ENCODE measurements at places on chromosomes 11 and 22.
A peak's percentile ranks its signal among the peaks of the same experiment; 100 is the strongest.

GRCh38 chr11:57476757-57477506 is 16.6 kb downstream of the RTN4RL2 start:
- DNase-seq = peak; percentile 61

DNA sequence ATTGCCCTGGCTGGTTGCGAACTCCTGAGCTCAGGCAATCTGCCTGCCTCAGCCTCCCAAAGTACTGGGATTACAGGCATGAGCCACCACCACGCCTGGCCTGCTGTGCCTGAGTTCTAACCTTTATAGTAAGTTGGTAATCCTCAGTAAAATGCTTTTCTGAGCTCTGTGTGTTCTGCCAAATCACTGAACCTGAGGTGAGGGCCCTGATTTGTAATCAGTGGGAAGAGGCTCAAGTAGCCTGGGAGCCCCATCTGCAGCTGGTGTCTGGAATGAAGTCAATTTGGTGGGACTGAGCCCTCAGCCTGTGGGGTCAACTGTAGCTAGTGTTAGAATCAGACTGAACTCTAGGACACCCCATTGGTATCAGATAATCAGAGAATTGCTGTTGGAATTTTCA is 72.6 kb upstream of the PARVG start:
- no peak for DNase-seq

DNA sequence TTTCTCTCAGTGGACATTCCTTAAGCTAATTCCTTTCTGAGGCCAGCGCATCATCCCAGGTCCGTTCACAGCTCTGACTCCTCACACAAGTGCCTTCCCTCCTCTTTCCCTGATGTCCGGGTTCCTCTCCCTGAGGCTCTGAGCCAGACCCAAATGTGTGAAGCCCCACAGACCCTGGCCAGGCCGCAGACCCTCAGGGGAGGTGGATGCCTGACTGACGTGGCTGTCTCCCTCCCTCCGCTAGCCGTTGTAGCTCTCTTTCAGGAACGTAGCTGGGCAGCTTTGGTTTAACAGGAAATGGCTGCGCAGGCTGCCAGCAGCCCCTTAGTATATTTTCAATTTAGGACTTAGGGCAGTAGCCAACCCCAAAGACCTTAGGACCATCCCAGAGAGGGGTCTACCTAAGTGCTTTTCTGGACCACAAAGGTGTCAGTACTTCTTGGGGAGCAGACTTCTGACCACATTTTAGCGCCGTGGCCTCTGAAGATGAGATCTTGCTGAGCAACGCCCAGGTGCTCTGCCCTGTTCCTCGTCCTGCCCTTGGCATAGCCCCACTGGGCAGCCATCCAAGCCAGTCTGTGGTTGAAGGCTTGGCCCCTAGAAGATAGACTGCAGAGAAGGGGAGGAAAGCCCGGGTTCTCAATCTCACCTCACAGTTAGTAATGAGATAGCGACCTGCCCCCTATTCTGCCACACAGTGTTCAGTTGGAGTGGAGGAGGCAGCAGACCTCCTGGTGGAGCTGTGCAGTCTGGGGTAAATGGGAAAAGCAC is 27.0 kb downstream of the MYBPC3 start:
- DNase-seq = no peak

GRCh38 chr22:31496735-31497146 is 405 bp downstream of the SFI1 start:
- no peak for DNase-seq

- no peak for DNase-seq
Measured at GRCh38 chr11:86414032-86414431, 39.3 kb downstream of the CCDC81 start.

DNA sequence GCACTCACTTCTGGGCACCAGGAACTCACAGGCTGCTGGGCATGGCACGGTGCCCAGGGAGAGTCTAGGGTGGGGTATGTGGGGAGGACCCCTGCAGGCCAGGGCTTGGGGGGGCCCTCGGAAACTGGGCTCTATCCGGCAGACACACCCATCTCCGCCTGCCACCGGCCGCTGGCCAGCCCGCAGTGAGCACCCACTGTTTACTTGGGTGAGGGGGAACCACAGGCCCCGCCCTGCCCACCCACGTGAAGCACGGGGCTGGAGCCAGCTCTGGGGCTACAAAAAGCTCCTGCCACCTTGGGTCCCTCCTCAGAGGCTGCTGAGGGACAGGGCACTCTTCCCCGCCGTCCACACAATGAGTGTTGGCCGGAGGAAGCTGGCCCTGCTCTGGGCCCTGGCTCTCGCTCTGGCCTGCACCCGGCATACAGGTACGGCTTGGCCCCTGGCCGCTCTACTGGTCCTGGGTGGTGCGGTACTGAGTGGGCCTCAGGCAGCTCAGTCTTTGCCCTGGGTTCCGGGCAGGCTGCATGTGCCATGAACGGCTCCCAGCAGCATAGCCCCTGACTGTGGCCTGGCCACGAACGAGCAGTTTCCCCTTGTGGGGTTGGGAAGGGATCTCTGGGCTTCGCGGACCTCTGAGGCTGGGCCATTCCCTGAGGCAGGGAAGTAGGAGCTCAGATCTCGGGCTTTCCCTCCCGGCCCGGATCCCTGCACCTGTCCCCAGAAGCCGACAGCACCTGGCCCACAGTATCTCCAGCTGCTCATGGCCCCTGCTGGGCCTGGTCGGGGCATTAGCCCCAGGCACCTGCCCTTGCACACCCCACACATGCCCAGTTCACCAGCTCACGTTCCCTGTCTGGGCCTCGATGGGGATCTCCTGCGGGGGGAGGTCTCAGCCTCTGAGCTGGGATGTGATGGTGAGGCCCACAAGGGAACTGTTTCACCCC is at the start of gene MUC5AC:
Gene MUC5AC, plus strand, starts transcription at position 309 of the 947 bp plus-strand sequence. Its CDS starts 47 bp downstream, at position 356.
- no peak for DNase-seq

DNA sequence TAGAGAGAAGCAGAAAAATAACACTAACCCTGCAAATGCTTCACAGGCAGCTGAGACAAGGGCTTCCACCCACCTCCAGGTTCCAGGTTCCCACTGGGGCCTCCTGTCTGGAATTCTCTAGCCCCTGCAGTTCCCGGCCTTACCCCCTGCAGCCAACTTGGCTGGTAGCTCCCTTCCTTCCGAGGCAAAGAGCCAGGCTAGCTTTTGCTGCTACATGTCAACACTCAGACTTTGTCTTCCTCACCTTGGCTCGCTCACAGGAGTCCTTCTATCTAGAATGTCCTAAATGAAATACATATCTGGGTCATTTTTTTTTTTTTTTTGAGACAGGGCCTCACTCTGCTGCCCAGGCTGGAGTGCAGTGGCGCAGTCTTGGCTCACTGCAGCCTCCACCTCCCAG is 9.9 kb upstream of the TTLL1 start:
- no peak for DNase-seq

GRCh38 chr11:104846216-104846615 is 52.0 kb downstream of the CASP12 start:
- DNase-seq = no peak

- peak; percentile 41 for DNase-seq
Measured at GRCh38 chr11:82978422-82979099, 77.0 kb downstream of the DDIAS start.

DNA sequence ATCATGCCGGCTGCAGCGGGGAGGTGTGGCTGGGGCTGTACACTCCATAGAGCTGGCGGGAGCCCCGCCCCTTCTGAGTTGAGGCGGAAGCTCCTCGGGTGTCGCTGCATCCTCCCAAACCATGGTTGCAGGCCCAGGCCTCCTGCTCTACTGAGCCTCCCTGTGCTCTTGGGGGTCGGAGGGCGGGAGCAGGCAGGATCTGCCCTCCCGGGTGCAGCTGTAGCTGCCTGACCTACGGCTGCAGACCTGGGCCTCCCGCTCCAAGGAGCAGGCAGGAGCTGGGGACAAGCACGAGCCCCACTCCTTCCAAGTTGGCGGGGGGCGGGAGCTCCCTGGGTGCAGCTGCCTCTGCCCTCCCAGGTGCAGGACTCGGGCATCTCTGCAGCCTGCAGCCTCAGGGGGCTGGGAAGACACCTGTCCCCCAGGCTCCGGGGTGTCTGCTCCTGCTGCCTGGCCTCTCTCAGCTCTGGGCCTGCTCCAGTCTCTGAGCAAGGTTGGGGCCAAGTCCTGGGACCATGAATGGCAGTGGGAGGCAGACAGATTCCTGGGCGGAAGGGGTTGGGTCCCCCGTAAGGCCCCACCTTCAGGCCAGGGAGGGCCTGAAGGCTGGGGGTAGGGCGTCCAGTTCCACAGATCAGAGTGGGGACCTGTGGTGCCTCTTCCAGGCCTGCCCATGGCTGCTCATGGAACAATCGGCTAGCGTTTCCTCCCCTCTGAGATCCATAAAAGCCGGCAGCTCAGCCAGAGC is 46.4 kb upstream of the SC5D start:
- no peak for DNase-seq

DNA sequence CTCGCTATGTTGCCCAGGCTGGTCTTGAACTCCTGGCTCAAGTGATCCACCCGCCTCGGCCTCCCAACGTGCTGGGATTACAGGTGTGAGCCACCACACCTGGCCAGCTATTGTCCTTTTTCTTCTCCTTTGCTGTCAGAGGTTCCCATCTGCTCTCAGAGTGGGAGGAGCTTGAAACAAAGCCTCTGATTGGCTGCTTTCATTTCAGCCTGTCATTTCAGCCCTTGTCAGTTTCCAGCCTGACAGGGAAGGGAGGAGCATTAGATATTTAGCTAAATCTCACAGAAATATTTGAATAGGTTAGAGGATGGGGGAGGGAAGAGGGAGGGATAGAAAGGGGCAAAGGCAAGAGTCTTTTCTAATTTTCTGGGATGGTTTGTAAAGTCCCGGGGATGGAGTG is 8.7 kb downstream of the SLC22A6 start:
- no peak for DNase-seq

DNA sequence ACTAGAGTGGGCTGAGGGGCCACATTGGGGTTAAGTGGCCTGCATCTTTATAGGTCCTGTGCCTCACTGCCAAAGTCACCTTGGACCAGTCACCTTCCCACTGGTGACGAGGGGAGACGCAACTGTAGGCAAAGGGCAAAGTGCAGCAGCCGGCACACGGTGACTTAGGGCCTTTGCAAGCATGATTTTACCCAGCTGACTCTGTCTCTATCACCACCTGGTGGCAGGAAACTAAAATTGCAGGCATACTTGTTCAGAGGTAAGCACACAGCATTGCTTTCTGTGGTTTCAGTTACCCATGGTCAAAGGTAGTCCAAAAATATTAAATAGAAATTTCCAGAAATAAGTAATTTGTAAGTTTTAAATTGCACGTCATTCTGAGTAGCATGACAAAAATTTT is 1164.4 kb downstream of the BRD1 start:
- DNase-seq = peak; percentile 4

DNA sequence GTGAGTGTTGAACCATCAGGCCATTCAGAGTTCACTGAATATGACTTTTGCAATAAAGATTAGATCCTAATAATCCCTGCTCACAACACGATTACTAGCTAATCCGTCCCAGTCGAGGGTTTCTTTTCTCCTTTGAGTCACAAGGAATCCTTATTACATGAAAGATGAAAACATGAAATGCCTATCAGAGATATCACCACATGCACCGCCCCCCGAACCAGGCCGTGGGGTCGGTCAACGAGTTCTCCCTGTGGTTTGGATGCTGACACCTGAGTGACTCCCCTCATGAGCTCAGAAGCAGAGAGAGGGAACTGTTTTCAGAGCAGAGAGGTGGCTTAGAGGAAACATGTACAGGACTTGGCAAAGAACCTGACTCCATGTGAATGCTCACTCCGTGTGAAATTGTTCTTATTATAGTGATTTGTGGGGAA is 263.3 kb downstream of the ETS1 start:
- DNase-seq = no peak

GRCh38 chr22:22999523-22999922 is 70.8 kb upstream of the GNAZ start:
- peak; percentile 34 for DNase-seq

GRCh38 chr11:111353776-111354600 is 25.1 kb downstream of the POU2AF1 start:
- DNase-seq = no peak

GRCh38 chr11:29119116-29119515 is 897.7 kb downstream of the KCNA4 start:
- no peak for DNase-seq

DNA sequence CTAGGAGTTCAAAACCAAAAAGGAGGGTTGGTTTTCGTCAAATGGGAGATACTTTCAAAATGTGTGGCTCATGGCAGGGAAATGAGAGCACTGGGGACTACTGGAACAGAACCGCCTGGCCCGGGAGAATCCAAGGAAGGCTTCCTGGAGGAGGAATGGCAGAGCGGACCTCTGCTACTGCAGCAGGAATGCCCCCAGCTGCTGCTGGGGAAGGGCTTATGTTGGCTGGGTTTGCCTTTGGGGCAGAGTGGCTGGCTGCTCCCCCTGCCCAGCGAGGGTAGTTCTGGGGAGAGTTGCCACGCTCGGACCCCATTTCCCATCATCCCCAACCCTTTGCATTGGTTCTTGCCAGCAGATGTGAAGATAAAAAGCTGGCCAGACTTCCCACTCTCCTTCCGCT is 10.6 kb upstream of the APOBEC3A start:
- no peak for DNase-seq

DNA sequence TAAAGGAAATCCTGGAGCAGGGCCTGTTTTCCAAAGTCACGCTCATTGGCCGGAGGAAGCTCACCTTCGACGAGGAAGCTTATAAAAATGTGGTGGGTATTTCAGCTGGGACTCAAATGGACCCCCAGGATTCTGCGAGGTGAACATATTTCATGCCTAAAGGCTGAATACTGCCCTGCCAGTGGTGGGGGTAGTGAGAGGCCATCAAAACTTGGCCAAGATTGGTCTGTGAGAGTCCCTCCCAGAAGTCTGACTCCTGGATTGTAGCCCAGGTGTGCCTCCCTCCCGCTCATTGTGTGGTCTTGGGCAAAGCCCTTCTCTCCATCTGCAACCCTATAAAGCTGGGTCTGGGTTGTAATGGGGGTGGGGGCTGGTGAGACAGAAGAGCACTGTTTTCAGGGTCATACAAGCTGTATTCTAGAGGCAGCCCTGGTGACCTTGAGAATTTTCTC is 853 bp downstream of the HTATIP2 start:
- DNase-seq = no peak

DNA sequence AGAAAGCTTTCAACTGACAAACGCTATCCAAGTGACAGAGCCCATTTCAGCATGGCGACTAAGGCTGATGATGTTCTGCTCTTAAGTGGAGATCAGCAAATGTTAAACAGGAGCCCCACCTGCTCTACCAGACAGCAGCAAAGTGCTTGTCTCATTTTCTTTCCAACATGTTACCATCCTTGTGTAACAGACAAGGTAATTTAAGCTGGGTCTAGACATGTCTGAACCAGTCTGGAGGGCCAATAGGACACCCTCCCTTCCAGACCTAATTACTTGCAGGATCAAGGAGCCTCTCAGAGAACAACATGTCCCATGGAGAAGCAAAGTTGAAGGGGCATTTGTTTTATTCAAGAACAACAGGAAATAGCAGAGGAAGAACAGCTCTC is 3.9 kb upstream of the LMO2 start:
- no peak for DNase-seq

- no peak for DNase-seq
Measured at GRCh38 chr11:47980907-47981621, 705 bp downstream of the PTPRJ start.

GRCh38 chr11:70764356-70764905 is 366.1 kb downstream of the CTTN start:
- no peak for DNase-seq
